ENCODE measurements at places on chromosomes 3 and 15. TPM values are rescaled to one million over a fixed set of nuclear protein-coding genes. Genes with fewer than 3 reads are reported as not detected.

- DNase-seq, result no peak
These were observed 143.4 kb downstream of the ANXA2 start for GRCh38 chr15:60254416-60254815.

The AADACL2 gene
- total RNA-seq, result not detected

DNA sequence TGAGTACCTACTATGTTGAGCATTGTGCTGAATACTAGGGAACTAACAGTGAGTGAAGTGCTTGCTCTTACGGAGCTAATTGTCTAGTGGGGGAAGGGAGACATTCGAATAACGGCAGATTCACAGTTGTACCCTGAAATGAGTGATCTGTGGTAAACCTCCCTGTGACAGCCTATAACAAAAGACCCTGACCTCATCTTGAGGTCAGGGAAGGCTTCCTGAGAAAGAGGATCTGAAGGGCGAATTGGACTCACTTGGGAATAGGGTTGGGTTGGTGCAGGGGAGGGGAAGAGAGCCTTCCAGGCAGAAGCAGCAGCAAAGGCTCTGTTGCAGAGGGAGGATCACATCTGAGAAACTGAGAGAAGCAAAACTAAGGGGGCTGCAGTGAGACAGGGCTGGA is 13.2 kb downstream of the HPS3 start:
- DNase-seq, result no peak

The ZKSCAN7 gene
- 29.8 TPM for total RNA-seq

- DNase-seq, result no peak
These were observed 251.5 kb downstream of the OPA1 start for GRCh38 chr3:193844472-193844871.

The FES gene
- 4.8 TPM for total RNA-seq

DNA sequence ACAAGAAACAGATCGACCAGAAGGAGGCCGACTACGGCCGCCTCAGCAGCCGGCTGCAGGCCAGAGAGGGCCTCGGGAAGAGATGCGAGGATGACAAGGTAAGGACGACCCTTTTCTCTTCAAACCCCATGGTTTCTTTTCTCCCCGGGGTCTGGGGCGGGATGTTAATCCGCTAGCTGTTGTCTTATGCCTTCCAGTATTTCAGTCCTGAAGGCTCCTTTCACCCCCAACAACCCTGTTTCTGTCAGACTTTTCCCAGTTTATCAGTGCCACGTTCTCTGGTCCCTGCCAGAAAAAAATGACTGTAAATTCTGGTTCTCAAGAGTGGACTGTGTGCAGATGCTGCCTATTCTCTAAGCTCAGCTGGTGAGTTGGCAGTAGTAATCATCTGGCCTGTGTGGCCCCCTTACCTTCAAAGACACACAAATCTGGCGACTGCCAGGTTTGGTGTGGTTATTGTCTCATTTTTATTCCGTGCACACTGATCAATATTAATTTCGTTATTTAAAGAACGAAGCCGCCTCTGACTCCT is 806 bp downstream of the GOLM2 start:
- no peak for DNase-seq

DNA sequence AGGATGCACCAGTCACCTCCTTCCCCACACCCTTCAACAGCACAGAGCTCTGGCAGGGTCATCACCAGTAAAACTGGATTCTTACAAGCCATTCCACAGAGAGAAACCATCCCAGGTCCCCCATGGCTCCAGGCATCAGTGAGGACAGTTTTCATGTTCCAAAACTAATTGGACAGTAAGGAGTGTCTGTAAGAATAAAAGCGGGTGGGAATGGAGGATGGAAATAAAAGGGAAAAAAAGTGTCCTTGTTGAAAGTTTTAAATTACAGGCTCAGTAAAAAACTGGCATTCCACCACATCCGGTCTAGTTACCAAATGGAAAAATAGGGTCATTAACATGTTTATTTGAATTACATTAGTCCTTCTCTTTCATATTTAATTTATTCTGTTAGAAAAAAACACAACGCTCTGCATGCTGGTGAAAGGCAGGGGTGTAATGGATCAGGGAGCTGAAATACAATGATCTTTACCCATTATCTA is 117.4 kb downstream of the TIGIT start:
- DNase-seq, result no peak

DNA sequence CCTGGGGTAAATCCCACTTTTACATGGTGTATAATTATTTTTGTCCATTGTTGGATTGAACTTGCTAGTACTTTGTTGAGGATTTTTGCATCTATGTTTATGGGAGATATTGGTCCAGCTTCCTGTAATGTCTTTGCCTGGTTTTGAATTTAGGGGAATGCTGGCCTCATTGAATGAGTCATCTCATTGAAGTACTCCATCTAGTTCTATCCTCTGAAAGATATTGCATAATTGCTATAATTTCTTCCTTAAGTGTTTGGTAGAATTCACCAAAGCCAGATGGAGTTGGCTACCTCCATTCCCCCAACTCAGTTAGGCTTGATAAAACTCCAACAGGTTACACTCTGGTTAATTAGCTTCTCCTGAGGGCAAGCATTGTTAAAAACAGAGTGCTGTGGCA is 237.4 kb upstream of the TGFBR2 start:
- no peak for DNase-seq

The SV2B gene
- total RNA-seq, result 33.5 TPM

- no peak for DNase-seq
These were observed 7.3 kb downstream of the SRPRB start for GRCh38 chr3:133812872-133813271.

- DNase-seq, result no peak
These were observed 144.1 kb upstream of the PEX5L start for GRCh38 chr3:180180795-180181194.

The GXYLT2 gene
- 4.7 TPM for total RNA-seq

DNA sequence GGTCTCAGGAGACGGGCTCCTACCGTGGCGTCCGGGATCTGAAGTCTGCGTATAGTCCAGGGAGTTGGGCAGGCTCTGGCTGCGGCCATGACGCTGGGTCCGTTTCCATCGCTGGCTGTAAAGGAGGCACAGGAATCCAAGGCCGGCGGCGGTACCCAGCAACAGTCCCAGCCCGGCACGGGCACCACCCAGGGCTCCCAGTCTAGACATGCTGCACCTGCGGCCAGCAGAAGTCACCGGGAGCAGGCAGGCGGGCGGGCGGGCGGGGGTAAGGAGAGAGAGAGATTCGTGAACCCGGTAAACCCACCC is 526 bp downstream of the RMDN3 start:
- no peak for DNase-seq

- DNase-seq, result no peak
These were observed 2.1 kb upstream of the PCCB start for GRCh38 chr3:136247855-136248590.

- no peak for DNase-seq
These were observed 186.4 kb downstream of the FAM43A start for GRCh38 chr3:194871864-194872668.

GRCh38 chr3:156605686-156606605 is 51.0 kb upstream of the SSR3 start:
- no peak for DNase-seq

The KCNAB1 gene
- 15.3 TPM for total RNA-seq

GRCh38 chr3:126525853-126526667 is 2.1 kb downstream of the CHST13 start:
- no peak for DNase-seq

The CNTN4 gene
- 56.9 TPM for total RNA-seq

DNA sequence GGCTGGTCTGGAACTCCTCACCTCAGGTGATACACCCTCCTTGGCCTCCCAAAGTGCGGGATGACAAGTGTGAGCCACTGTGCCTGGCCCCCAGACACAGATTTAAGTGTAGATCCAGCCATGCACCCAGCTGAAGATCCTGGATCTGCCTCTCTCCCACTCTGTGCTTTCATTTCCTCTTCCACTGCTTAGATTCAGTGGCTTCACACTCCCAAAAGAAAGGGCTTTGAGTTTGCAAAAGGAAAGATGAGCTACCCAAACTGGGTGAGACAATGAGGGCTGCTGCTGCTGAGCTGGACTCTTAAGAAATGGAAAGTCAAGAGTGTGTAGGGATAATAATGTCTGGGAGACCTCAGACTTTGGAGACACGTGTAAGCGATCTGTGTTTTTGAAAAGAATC is 45.5 kb downstream of the ISG20 start:
- no peak for DNase-seq

GRCh38 chr15:57415602-57416001 is 39.3 kb downstream of the CGNL1 start:
- DNase-seq, result no peak

The GABRR3 gene
- total RNA-seq, result not detected

DNA sequence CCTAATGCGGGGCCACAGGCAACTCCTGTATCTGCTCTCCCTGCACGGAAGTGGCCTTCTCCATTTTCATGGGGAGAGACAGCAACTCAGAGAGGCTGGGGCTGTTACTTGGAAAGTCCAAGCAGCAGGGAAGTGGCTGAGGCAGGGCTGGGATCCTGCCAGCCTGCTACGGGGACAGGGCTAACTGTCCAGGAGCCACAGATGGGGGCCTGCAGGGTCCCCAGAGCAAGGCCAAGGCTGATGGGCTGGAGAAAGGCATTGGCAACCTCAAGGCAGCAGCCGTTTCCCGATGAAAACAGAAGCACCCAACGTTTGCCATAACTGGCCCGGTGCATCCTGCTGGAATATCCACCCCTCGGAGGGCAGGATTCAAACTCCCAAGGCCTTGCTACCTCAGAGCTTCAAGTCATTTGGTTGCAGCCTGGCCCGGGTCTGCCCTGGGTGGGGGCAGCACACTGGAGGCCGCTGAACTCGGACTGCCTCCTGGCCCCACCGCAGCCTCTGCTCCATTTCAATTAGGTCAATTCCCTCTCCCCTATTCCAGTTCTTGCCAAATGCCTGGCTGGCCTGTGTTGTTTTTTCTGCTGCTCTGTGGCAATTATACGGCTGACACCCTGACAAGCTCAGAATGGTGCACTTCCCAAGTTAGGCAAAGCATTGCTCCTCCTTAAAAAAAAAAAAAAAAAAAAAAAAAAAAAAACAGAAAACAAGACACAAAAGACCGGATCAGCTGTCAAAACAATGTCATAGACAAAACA is 143.5 kb downstream of the NUP210 start:
- no peak for DNase-seq

DNA sequence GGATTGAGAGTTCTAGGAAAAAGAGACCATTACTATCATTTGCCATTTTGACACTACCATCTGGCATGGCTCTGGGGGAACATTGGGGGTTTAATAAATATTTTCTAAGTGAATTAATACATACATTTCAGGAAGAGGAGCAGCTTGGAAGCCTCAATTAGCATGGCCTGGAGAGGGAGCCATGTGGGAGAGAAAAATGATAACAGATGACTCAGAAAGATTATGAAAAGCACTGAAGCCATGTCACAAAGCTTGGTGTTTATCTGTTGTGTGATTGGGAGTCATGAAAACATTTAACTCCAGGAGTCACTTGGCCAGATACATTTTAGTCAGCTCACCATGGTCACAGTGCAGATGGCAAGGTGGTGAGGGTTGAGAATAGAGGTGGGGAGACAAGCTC is 121.0 kb downstream of the SSR3 start:
- no peak for DNase-seq

DNA sequence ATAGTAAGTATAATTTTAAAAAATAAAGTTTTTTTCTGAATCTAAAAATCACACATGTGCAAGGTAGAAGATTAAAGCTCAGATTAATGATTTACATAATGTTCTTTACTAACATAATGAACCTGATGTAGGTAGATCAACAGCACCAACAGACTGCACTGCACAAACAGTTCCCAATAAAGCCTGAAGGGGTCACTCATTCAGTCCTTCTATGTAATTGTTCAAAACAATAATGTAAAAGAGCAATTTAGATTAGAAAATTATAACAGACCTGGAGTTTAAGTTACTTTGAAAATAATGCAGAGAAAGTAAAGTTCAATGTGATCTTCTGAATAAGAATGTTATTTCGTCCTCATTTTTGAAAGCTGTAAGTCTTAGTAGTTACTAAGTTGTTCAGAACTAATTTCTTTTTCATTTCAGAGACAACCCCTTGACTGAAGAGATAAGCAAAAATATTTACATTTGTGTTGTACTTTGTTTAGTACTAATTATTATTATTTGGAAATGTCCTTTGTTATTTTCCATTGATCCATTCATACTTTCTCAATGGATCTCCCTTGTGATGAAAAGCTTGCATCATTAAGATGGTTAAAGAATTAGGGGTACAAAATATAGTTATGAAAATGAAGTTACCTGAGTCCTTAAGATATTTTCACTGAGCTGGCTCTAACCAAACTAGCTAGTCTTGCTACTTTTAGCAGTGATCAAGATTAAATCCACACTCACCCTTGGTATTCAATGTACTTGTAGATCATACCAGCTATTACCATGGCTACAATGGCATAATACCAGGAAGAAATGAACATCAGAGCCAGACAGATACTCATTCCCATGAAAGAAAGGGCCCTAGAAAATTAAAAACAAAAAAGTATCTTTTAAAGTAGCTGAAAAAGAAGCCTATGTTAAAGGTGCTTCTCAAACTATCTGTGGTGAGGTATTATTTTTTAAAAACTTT is 16.8 kb downstream of the EMC4 start:
- DNase-seq, result no peak

The ECE2 gene
- 2.2 TPM for total RNA-seq

The NXPE3 gene
- total RNA-seq, result 21.1 TPM

GRCh38 chr3:123150449-123151215 is 51.1 kb upstream of the SEC22A start:
- DNase-seq, result no peak

DNA sequence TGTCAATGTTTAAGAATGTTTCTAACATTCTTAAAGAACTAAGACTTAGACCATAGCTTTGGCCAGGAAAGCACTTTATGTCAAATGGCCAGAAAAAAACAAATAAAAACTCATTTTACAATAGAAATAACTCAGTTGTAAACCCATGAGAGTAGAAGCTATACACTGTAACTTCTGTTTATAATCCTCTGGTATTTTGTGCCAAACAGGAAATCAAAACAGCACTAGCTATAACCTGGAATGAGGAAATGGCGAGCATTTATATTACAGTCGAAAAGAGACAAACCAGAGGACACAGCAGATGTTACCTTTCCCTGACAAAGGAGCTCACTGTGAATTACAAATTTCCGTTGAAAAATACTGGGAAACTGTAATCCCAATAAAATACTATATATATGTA is 10.3 kb downstream of the GK5 start:
- no peak for DNase-seq

GRCh38 chr3:33942483-33943150 is 144.2 kb downstream of the PDCD6IP start:
- no peak for DNase-seq

- DNase-seq, result no peak
These were observed 756 bp upstream of the RMDN3 start for GRCh38 chr15:40755812-40756208.

The CRTAP gene
- 18.2 TPM for total RNA-seq
